ENCODE measurements at places on chromosomes 1 and 21.

DNA sequence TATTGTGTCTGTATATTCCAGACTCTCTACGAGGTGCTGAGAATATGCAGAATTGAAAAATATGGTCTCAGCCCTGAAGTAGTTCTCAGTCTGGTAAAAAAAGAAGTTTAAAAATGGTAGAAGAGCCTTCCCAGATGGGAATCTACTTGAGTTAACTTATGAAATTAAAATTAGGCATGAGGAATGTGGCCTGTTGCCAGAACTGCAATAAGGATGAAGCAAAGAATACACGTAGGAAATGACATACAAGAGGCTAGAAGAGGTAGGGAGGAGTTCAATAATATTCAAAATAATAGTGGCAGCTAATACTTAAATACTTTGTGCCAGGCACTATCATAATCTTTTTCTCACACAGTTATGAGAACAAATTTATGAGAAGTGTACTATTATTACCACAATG lies 6.3 kb downstream of the ASPM start:
- no peak for DNase-seq

DNA sequence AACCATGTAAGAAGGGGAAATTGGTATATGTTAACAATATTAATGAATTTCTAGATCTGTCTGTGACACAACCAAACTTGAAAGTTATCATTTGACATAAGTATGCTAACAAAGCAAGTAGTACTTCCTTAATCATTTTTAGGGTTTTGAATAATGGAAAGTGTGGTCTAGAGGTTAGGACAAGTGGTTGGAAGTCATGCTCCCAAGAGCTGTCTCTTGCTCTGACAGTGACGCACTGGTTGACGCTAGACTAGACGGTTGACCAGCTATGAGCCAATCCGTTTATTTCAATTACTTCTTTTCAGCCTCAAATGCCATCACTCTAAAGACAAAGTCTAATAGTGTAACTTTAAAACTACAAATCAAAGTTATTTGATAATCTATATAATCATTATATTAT lies 20.7 kb upstream of the RGS1 start:
- DNase-seq: no peak

DNA sequence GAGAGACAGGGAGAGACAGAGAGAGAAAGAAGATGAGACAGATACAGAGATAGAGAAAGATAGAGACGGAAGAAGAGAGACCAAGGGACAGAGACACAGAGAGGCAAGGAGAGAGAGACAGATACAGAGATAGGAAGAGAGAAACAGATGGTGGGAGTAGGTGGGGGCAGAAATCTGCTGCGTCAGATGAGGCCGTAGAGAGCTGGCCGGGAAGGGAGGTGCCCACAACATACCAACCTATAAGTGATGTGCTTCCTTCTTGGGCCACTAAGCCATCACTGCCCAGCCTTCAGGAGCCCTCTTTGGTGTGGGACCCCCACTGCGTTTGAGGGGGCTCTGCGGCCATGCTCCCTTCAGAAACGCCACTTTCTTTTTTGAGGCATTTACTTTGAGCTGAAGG lies 307.6 kb upstream of the VAMP3 start:
- DNase-seq: no peak

DNA sequence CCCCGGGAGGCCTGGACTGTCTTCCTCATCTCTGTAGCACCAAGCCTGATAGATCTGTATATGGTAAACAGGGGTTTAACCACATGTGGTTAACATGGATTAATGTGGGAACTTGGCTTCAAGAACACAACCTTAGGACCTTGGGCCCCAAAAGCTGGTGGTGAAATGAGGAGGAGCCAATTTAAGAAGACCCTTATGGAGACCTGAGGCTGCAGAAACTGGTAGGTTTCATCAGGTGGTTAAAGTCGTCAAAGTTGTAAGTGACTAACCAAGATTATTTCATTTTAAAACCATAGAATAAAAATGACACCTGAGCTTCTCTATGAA lies 14.0 kb downstream of the THEMIS2 start:
- no peak for DNase-seq

GRCh38 chr1:227234998-227235405 lies 83.3 kb downstream of the CDC42BPA start:
- DNase-seq: no peak

DNA sequence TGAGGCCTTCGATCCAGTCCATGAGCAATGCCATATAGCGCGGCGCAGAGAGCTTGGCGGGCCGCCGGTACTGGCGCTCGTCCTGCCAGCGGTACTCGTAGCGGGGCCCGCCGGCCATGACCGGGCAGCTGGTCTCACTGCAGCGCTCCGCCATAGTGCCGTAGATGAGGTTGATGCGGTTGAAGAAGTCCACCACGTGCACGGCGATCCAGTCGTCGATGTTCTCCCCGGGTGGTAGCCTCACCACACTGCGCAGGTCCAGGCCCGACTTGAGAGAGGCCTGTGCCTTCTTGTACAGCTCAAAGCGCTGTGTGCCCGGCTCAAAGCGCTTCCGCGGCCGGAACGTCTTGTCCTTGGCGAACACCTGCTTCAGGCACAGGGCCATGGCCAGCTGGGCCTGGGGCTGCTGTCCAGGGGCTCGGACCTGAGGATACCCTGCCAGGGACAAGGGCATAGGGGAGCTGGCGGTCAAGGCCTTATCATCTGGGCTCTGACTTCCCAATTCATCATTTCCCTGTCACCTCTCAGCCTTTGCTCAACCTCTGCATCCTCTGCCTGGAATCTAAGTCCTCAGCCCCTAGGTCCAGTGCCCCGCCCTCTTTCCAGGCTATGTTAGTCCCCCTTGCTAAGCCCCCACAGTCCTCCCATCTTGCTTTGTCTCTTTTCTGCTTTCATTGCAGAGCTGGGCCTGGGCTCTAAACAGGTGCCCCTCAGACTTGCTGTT lies 3.5 kb downstream of the MOB3C start:
- no peak for DNase-seq

DNA sequence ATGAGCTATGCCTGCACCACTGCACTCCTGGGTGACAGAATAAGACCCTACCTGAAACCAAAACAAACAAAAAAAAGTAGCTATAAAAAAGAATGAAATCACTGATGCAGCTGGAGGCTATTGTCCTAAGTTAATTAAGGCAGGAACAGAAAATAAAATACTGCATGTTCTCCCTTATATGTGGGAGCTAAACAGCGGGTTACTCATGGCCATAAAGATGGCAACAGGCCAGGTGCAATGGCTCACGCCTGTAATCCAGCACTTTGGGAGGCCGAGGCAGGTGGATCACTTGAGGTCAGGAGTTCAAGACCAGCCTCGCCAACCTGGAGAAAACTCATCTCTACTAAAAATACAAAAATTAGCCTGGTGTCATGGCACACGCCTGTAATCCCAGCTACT lies 152.7 kb downstream of the PIK3R3 start:
- no peak for DNase-seq

GRCh38 chr21:26224366-26224765 lies 53.8 kb upstream of the APP start:
- DNase-seq: no peak

GRCh38 chr1:221397606-221398005 lies 344.3 kb downstream of the DUSP10 start:
- DNase-seq: no peak

- no peak for DNase-seq
These were observed 118.3 kb downstream of the GALNT2 start for GRCh38 chr1:230185076-230186001.

GRCh38 chr1:205344066-205344928 lies 12.4 kb downstream of the KLHDC8A start:
- no peak for DNase-seq

GRCh38 chr1:67830226-67830625 lies 3.0 kb downstream of the GNG12 start:
- DNase-seq: no peak

DNA sequence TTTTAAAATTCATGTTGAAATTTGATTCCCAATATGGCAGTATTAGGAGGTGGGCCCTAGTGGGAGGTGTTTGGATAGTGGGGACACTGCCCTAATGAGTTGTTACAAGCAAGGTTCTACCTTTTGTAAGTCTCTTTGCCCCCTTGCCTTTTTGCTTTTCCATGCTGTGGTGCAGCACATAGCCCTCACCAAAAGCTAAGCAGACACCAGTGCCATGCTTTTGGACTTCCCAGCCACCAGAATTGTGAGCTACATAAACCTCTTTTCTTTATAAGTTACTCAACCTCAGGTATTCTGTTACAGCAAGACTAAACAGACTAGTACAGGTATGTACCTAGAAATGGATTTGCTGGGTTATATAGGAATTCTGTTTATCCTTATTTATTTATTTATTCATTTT lies 13.7 kb downstream of the ZMYM4 start:
- DNase-seq: no peak

DNA sequence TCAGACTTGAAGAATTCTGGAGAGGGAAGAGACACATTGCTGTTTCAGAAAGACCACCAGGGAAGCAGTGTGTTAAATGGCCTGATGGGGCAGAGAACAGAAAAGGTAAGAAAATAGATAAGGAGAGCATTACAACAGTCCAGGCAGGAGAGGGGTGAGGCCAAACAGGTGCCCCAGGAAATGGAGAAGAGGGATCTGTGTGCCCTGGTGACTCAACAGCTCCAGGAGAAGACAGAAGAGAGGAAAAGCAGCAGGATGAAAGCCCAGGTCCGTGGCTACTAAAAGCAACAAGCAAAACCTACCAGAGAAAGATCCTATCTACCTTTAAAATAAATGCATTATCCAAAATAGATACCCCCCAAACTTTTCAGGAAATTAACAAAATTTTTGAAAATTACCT lies 9.2 kb downstream of the TP53BP2 start:
- no peak for DNase-seq

DNA sequence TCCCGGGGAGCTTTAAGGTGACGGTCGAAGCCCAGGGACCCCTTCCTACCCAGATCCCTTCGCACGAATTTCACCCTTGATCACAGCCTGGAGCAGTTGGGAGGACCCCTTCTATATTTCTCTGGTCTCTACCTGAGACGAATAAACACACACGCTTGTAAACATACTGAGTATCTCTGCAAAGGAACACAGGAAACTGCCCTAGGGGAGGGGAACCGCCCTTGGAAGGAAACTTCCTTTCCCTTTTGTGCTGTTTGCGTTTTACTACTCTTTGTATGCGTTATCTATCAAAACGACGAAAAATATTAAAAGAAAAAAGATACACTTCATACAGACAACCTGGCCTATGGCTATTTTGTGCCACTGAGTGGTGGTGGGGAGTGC lies 750 bp downstream of the NECAP2 start:
- DNase-seq: no peak

DNA sequence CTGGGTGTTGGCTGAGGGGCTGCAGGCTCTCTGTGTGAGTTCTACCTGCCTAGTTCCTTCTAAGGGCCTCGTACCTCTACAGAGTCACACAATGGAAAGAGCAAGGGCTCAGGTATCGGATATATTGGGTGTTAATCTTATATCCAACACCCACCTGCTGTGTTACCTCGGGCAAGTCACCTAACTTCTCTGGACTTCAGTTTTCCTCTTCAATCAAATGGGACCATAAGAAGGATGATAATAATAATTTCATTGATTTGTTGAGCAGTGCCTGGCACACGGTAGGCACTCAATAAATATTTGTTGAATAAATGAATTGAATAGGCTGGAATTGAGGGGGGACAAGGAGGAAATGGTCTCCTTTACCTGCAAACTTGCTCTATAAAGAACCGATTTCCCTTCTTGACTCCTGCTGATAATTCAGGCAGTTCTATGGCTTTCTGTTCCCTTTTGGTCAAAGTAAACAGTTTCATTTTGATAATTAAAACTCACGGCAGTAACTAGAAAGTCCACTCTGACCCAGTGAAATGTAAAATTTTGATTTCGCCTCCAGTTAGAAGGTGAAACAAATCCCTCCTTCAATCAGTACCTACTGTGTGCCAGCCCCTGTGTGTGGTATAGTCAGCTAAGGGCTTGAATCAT lies 16.5 kb upstream of the MAN1C1 start:
- no peak for DNase-seq

DNA sequence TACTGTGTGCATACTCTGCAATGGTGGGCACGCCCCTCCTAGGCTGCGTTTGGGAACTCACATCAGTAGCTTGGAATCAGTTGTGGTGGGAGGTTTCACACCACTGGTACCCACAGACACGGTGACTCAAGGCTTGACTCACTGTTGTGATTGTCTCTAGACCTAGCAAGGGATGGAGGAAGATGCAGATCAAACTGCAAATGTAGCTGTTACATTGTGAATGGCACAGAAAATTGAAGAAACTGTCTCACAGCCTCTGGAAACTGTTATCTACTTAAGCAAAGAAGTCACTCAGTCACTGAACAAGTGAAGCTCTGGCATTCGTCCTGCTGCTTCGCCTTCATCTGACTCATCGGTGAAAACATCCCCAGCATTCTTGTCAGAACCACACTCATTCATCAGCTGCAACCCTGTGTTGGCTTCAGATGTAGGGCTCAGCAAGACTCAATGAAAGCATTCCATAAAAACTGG lies 59.5 kb downstream of the POFUT2 start:
- no peak for DNase-seq

DNA sequence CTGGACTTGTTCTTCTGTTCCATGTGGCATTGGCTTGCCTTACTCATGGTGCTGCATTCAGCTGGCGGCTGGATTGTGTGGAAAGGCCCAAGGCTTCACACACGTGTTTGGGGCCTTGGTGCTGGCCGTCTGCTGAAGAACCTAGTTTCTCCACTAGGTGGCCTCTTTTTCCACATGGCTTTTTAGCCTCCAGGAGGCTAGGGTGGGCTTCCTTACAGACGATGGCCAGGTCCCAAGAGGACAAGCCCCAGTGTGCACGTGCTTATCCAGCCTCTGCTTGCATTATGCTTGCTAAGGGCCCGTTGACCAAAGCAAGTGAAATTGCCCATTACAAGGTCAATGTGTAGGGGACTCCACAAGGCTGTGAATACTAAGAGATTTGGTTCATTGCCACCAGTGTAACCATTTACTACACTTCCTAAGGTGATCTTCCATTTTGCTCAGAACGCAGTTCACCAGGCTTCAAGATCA lies 47.5 kb upstream of the FOXO6 start:
- no peak for DNase-seq

- no peak for DNase-seq
These were observed 142.7 kb downstream of the PLPPR4 start for GRCh38 chr1:99407018-99407417.

DNA sequence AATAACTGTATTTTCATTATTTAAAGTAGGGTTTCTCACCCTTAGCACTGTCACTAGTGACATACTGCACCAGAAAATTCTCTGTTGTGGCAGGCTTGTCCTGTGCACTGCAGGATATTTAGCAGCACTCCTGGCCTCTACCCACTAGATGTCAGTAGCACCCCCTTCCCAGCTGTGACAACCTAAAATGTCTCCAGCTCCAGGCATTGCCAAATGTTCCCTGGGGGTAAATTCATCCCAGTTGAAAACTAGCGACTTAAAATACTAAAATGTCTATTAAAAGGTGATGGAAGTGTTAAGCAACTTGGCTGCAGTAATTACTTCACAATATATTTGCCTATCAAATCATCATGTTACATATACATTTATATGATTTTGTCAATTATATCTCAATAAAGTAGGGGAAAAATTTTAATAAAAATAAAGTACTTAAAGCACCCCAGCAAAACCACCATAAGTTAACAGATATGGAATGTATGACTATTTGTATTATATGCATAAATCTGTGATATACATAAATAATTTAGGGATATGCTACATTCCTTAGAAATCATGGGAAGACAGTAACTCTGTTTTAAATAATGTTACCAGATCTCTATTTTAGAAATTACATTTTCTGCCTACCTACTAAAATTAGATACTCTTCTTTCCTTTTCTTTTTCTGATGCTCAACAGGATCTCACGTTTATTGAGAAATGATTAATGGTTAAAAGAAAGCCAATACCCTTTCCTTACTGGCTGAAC lies 74.6 kb downstream of the ARID4B start:
- DNase-seq: no peak

- DNase-seq: no peak
These were observed 24.7 kb downstream of the DNAJC6 start for GRCh38 chr1:65334081-65334480.

GRCh38 chr1:230230948-230231773 lies 164.1 kb downstream of the GALNT2 start:
- no peak for DNase-seq

All from vagina (tissue), 2 donors.